ENCODE measurements at places on chromosomes 12 and 14.

GRCh38 chr14:67428501-67429031, 16.6 kb upstream of the PLEK2 start:
- peak; percentile 33 for DNase-seq

- no peak for DNase-seq
Measured at GRCh38 chr12:122799641-122800243, 25.4 kb downstream of the CCDC62 start.

- DNase-seq, result no peak
Measured at GRCh38 chr14:103773521-103773920, 57.9 kb downstream of the ZFYVE21 start.

GRCh38 chr12:92064422-92064821, 81.2 kb downstream of the BTG1 start:
- no peak for DNase-seq

DNA sequence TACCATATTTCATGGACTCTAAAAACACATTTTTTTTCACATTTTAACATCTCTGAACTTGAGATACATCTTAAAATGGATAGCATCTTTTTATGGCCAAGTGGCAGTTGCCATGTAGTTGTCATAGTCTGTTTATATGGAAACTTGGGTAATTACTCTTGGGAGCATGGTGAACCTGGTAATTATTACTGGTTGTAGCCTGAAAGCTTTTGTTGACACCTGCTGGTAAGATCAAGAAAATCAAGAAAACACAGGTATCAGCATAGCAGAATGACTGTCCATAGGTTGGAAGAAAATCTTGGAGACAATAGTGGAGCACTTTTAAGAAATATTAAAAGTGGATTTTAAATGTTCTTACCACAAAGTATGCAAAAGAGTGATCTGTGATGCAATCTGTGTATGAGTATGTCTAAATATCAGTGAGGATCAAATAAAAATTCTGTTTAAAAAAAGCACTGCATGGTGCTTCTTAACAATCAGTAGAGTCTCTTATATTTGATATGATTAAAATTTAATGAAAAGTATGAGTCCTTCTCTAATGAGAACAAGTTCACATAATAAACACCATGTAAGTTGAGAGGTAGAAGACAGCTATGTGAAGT, 44.2 kb downstream of the TTC8 start:
- DNase-seq, result no peak

- DNase-seq, result no peak
Measured at GRCh38 chr14:35398071-35398584, 6.4 kb downstream of the NFKBIA start.
